ENCODE measurements at places on chromosomes 5 and 9.

DNA sequence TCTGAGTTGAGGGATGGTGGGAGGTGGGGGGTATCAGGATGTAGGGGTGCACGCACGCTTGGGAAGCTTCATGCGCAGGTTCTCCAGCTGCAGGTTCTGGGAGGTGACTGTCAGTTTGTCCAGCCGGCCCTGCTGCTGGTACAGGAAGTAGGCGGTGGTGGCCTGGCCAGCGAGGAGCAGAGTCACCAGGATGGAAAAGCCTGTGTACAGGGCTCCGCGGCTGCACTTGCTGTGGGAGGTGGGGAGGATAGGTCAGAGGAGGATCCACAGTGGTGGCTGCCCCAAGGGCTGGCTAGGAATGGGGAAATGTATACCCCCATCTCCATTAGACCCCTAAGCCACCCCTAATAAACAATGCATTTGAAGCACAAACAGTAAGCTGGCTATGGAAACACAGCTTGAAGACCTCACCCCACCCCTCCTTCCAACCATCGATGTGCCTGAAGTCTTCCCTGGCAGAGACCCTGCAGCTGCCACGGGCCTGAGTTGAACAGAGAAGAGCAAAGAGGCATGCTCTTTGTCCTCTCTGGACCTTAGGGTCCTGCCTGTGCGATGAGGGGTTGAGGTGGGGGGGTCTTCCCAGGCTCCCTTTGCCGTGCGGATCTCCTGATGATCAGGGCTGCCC lies 5.5 kb downstream of the CD74 start:
- DNase-seq, result no peak

GRCh38 chr9:16371306-16371705 lies 499.2 kb downstream of the BNC2 start:
- no peak for DNase-seq

GRCh38 chr5:60066502-60066901 lies 173.0 kb upstream of the PDE4D start:
- DNase-seq, result no peak

DNA sequence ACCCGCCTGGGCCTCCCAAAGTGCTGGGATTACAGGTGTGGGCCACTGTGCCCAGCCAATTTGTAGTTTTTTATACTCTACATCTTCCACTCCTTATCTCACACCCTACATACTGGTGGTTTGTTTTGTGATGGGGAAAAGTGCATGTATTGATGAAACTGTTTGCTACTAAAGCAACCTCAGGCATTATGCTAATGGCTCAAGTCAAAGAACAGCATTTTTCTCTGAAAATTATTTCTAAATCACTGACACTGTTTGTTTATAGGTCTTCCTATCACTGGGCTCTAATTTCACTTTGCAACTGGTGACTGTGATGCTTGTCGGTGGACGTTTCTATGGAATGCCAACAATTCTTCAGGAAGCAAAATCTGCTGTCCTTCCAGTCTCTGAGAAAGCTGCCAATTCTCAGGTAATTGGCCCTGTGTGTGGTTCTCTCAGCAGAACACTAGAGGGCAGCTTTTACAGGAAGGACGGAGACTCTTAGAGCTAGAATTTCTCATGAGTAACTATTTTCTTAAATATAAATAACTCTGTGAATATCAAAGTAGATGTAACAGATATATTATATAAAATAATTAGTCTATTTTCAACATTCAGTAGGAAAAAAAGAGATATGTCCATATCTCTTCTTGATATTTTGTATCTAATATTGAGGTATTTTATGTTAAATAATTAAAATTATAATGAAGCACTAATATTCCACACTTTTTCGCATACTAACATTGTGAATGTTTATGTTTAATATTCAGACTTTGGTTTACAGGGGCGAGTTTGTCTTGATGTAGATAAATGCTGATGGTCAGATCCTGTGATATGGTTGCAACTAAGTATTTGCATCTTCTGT lies 244.1 kb downstream of the ADGRV1 start:
- DNase-seq, result peak; percentile 58

DNA sequence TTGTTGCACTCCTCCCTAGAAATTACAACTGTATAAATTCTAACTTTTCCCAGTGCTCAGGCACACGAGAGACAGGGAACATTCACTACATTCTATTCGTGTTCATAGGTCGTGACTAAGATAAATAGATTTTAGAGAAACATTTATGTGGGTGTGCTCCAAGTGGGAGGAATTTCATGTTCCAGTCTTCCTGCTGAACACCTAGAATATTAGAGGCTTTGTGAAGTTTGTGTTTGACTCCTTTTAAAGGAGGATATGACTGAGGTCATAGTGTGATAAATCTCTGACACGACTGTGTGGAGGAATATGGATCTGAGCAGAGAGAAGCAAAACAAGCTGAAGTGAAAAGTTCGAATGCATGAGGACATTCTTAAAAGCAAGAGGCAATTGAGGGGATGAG lies 355.3 kb downstream of the ZSWIM6 start:
- no peak for DNase-seq

DNA sequence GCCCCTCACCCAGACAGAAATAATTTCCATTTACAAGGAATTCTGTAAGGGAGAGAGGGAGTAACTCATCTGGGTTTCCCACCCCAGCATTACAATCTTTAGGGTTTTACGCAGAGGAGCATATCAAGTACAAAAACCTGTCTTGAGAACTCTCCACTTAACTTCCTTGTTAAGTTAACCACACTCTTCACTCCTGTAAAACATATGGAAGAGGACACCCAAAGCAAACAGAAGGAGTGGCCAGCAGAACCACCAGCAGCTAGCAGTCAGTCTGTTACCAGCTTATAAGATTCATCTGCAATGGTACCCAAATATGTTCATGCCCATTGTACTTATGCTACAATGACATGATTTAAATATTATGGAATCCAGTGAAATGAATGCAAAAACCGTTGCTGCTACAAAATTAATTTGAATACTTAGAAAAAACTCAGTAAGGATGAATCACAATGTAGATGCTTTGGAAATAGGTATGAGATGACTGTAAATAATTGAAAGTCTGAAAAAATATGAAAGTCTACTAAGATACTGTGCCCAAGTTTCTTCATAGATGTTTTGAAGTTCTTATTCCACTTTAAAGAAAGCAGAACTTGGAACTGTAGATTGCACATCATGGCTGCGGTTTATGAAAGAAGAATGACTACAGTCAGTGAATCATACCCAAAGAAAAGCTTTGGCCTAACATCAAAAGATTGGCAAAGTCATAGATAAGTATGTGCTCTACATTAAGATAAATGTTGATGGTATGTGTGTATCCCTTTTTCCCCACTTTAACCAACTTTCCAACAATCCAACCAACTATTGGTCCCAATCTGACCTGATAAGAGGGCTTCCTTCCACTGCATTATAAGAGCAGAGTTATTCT lies 233.6 kb downstream of the ACTL7B start:
- DNase-seq, result no peak

GRCh38 chr5:156667616-156668015 lies 182.5 kb upstream of the PPP1R2B start:
- DNase-seq, result no peak

DNA sequence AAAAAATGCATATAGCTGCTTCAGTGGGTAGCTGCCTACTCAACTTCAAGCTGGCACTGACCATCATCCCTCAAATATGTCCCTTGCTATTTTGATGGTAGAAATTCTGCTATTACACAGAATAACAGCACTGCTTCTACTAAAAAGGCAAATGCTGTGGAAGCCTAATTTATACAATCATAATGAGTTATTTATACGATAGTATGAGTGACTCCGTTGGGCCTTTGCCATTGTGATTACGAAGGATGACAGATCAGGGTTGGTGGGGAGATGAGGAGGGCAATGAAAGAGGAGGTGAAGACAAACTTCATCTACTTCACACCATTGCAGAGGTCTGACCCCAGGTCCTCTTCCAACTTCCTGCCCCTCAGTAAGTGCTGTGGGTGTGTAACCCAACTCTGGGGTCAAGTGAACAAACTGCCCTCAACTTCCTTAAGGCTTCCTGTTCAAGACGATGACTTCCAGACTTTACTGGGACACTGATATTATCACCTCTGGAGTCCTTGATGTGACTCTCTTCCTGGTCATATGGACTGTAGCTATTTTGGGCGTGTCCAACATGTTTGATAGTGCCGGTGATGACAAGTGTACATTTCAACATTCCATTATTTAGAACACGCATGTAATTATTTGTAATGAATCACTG lies 74.1 kb upstream of the RPS23 start:
- DNase-seq, result no peak

GRCh38 chr9:101861472-101861871 lies 123.0 kb upstream of the GRIN3A start:
- DNase-seq, result no peak

DNA sequence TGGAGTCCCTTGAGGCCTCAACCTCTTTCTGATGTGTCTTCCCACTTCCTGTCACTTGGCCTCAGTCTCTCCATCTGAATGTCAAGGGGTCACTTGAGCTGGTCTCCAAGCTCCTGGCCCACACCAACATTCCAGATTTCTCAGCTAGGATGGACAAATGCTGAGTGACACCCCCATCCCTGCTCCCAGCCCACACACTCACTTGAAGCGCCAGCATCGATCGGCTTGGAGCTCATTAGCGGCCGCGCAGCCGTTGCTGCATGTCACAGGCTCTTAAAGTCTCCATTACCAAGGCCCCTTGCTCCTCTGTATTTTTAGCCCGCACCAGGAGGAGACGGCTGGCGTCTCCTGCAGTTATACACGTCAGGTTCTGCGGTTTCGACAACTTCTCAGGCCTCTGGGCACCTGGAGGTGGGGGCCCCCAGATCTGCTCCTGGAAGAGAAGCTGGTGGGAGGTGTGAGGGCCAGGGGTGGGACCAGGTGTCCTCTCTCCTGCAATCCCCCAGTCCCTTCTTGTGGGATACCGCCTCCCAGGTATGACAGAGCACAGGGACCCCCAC lies 33.4 kb upstream of the ARAP3 start:
- DNase-seq, result no peak

GRCh38 chr9:86097510-86098224 lies 1.7 kb downstream of the GOLM1 start:
- no peak for DNase-seq

- no peak for DNase-seq
These were observed 21.4 kb downstream of the AGXT2 start for GRCh38 chr5:35026280-35026840.

DNA sequence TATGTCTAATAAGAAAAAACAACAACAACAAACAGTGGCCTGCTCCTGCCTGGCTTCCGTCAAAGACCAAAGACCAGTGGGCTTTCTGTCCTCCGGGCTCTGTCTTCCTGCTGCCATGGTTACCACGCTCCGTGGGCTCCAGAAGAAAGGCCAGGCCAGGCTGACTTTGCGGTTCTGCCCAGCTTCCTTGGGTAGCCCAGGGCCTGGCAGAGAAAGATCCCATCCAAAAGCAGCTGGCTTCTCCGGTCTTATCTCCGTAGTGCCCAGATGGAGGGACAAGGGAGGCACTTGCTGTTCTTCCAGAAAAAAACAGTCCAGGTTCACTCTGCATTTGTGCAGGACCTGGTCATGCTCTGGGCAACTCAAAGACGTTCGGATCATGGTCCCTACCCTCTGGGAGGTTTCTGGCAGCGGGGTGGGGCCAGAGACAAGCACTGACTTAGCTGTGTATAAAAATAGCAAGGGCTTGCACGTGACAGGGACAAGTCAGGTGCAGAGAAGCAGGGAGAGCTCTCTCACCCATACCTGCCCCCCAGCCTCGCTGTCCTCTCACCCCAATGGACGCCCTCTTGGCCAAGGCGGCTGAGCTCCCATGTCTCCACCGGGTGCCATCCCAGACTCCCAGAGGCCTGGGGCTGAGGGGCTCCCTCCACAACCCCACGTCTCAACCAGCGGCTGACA lies 212.2 kb downstream of the C9orf50 start:
- DNase-seq, result peak; percentile 85

DNA sequence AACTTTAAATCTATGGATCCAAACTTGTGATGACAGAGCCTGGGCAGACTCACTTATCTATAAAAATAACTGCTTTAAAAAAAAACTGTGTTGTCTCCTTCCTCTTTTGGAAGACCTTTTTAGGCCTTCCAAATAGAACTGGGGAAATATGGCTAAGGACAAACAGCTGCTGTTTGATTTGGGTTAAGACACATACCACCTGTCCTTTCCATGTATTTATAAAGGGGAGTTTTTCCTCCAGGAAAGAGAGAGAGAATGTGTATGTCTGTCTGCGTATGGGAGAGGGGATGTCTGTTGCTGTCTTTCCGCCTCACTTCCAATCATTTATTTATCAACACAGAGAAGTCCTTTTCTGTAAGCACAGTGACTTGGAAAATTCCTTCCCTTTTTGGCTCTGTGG lies 2.8 kb downstream of the ARHGEF37 start:
- peak; percentile 48 for DNase-seq

- no peak for DNase-seq
These were observed 111.7 kb upstream of the ACOT12 start for GRCh38 chr5:81505672-81506071.

DNA sequence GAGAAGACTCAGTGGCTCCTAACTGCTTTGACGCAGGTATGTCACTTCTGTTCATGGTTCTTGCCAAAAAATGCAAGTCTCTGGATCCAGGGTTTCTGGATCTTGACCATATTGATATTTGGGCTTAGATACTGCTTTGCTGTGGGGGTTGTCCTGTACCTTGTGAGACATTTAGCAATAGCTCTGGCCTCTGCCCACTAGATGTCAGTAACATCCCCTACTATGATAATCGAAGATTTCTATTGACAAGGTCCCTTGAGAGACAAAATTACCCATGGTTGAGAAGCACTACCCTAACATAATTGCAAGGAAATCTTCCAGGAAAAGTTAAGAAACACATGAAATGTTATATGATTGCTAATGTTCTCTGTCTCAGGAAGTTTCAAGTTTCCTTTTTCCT lies 285.4 kb downstream of the TMEM232 start:
- DNase-seq, result no peak

DNA sequence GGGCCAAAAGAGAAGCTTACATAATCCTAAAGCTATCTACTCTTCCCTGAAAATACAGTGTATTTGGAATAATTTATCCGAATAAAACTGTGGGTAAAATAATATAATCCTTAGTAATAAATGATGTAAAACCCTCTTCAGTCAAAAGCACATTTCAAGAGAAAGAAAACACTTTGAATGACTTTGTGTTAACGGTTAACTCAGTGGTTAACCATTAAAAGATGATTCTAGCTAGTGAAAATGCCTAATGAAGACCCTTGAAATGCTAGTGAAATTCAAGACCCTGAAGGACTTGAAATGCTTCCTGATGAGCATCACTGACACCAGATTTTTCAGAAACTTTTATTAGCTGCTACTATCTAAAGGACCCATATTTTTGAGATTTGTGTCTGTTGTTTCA lies 70.7 kb downstream of the COX7C start:
- DNase-seq, result no peak

GRCh38 chr5:157266286-157267007 lies 524 bp downstream of the CYFIP2 start:
- peak; percentile 73 for DNase-seq
